ENCODE measurements at places on chromosomes 5 and 9.

DNA sequence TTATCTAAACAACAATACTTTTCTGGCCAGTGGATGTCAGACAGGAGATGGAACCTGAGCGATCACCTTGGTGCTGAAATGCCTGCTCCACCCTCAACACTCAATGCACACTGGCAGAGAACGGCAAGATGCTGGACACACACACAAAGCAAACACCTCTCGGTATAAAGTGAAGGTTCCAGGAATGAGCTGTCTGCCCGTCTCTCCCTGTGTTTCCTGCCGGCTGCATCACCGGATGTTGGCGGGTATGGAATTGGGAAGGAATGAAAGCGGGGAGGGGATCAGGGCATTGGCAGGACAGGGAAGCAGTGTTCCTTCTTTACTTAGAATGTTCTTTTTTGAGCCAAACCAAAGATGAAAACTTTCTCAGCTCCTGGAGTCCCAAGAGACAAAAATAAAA lies 59.2 kb downstream of the MED10 start:
- DNase-seq = no peak

DNA sequence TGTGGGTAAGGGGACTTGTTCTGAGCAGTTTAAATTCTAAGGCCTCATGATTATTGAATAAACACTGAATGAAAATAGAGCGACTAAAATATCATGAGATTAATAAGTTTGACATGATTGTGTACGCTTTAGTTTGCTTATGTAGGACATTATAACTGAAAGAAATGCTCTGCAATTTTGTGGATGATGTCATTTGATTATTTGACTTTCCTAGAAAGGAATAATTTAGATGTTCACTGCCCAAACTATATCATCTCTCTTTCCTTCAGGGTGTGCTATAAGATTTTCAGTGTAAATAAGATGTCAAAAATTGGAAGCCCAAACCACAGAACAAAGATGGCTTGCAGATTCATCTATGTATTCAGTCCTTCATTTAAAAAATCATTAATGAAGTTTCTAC lies 115.7 kb upstream of the MTAP start:
- DNase-seq = no peak

GRCh38 chr5:89972901-89973300 lies 436.7 kb downstream of the CETN3 start:
- no peak for DNase-seq

GRCh38 chr9:115923903-115924668 lies 229.5 kb upstream of the PAPPA start:
- no peak for DNase-seq

DNA sequence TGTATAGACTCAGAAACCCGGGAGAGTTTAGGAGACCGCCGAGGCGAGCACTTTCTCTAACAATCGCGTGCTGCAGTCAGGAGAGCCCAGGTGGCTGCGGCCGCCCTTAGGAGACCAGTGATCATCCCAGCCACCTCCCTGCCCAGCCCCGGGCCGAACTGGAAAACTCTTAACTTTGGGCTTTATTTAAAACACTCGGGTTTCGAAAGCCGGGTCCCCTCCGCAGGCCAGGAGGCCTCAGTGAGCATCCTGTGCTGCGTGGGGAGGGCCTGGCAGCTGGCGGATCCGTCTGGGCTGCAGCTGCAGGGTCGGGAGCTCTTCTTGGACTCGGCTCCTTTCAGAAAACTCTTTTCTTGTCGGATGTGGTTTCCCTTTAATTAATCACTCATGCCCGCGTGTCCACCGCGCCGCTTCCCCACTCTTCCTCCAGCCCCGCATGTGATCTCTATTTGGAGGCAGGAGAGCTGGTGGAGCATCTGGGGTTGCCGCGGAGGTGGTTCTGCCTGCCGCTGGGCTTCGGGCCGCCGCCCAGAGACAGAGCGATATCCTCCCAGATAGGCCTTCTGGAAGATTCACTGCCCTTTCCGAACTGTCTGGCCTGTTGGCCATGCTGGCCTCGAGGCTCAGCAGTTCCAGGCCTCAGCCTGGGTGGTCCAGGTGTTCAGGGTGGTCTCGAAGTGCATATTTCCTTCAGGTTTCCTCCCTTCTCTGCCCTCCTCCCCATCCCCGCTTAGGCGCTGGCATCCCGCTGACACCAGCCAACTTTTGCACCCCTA lies 59.5 kb downstream of the TMEM174 start:
- DNase-seq = no peak

GRCh38 chr5:138685193-138685745 lies 68.0 kb upstream of the CTNNA1 start:
- no peak for DNase-seq

- no peak for DNase-seq
These were observed 26.2 kb downstream of the WWC1 start for GRCh38 chr5:168317521-168318147.

GRCh38 chr5:92435781-92436180 lies 1052.7 kb upstream of the ARRDC3 start:
- DNase-seq = no peak

GRCh38 chr5:94941122-94941755 lies 322.8 kb downstream of the SLF1 start:
- DNase-seq = no peak

DNA sequence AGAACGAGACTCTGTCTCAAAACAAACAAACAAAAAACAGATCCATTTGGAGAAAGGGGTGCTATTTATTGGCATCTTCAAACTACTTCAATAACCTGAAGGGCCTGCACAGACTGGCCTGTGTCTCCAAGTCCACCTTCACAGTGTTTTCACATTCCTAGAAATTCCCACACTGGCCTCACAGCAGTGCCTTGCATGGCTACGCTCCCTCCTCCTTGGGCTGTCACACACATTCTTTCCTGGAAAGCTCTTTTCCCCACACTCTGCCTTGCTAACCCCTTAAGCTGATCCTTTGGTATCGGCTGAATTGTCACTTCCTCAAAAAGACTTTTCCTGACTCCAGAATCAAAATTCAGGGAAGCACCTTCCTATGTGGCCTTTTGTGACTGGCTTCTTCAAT lies 19.8 kb downstream of the FAM151B start:
- DNase-seq = no peak

DNA sequence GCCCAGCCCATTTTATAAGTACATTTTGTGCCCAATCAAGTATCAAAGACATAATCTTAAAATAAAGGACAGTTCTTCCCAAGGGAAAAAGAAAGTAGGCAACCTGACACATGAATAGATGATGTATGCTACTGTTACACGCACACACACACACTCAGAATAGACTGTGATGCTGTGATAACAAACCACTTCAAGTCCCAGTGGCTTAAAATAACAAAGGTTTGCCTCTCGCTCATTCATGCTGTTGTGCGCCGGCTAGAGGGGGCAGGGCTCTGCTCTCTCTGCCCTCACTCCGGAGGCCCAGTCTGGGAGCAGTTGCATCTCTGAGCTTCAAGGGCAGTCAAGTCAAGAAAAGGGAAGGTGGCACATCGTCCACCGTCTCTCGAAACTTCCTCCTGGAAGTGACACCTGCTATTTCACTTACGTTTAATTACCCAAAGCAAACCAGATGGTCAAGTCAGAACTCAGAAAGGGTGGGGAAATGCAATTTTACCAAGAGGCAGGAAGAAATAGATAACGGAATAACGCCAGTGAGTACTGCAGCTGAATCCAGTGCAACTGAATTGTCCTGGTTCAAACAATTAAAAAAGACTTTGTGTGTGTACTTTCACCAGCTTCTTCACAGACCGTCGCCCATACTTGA lies 43.3 kb downstream of the ANKRD33B start:
- DNase-seq = peak; percentile 93

DNA sequence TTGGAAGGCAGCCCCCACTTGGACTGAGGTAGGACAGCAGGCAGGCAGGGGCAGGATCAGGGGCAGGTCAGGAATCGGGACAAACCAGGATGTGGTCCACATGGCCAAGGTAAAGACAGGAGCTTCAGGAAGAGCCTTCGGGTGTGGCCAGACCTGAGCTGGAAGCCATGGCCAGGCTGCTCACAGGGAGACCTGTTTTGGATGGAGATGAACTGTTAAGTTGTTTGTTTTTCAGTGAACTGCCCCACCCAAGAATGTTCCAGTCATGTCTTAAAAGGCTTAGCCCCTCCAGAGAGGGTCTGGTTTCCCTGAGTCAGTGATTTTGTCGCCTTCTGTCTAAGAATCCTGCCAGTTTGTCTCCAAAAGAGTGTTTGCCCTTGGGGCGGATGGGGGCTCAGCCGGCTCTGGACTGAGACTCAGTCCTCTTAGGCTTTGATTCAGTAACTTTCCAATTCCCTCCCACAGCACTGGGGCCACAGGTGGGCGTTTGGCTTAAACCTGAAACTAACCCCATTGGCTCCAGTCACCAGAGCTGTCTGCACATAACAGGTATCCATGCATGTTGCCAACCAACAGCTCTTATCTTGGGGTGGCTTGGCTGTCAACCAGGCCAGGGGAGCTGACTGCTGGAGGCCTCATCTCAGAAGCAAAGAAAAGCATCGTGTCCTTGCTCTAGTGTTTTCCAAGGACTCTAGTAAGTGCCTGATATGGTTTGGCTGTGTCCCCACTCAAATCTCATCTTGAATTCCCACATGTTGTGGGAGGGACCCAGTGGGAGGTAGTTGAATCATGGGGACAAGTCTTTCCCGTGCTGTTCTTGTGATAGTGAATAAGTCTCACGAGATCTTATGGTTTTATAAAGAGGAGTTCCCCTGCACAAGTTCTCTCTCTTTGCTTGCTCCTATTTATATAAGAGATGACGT lies 11.3 kb upstream of the ANKH start:
- DNase-seq = no peak

GRCh38 chr5:148388696-148389095 lies 4.9 kb downstream of the FBXO38 start:
- DNase-seq = no peak

GRCh38 chr9:131465401-131465800 lies 37.3 kb upstream of the POMT1 start:
- no peak for DNase-seq

GRCh38 chr5:17989036-17989435 lies 354.8 kb downstream of the TAF11L14 start:
- no peak for DNase-seq

DNA sequence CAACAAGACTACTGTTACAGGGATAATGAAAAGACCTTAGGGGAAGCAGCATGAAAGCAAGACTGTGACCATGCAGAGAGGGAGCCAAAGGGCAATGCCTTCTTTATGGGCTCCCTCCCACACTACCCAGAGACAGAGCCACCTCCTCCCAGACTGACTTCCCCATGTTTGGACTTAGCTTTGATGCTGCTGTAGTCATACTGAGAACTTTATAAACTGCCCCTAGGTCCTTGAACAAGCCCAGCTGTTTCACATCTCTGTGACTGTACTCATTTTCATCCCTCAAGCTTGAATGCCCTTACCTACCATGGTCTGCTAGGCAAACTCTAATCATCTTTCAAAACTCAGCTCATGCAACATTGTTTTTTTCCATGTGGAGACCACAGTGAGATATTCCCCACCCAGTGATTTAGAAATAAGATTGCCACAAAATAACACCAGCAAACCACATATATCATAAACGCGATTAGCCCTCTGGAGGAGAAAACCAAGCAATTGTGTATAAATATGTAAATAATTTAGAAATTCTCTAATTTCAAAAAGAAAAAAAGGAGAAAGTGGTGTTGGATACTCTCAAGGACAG lies 23.4 kb upstream of the FAM169A start:
- no peak for DNase-seq

- DNase-seq = no peak
These were observed 4.9 kb downstream of the IRX2 start for GRCh38 chr5:2746561-2747032.

DNA sequence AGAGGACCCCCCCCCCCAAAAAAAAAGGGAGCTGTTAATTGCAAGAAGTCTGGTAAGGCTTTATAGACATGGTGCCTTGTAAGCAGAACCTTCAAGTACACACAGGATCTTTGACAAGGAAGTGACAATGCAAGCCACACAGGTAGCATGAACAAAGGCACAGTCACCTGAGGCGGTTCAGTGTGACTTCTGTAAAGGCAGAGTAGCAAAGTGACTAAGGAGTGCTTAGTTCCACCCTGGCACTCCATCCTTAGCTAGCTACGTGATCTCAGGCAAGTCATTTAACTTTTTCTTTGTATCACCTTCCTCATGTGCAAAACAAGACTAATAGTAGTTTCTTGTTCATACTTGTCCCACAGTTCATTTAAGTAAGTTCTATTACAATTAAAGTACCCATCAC lies 282.0 kb downstream of the PRELID2 start:
- no peak for DNase-seq

GRCh38 chr9:29625292-29625731 lies 2052.0 kb upstream of the C9orf72 start:
- DNase-seq = no peak

- peak; percentile 28 for DNase-seq
These were observed 28.2 kb downstream of the SLC6A7 start for GRCh38 chr5:150217873-150218692.

DNA sequence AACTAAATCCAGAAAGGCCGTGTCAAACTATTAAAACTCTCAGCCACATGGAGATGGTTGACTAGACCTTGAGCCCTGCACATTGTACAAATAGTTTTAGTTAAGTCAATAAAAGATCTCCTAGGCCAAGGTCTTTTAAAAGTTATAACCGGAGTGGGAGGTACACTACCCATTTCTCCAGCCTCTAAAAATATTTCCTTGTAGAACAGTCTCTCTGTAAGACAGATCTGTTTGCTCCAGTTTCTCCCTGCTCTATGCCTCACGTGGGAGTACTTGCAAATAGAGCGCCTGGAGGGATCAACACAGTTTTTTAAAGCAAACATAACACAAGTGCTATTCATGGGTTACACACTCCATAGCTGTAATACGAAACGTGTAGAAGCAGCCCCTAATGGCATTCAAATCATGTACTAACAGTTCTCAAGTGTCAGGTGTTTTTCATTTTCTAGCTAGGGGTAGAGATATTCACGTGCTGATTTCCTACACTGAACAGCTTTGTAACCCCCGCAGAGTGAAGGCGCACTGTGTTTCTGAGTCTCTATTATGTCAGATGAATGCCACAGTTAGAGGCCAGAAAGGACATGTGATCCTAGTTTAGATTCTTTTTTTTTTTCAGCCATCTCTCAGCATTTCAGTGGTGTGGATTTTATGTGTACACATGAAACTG lies 703.4 kb upstream of the GRAMD2B start:
- peak; percentile 88 for DNase-seq

DNA sequence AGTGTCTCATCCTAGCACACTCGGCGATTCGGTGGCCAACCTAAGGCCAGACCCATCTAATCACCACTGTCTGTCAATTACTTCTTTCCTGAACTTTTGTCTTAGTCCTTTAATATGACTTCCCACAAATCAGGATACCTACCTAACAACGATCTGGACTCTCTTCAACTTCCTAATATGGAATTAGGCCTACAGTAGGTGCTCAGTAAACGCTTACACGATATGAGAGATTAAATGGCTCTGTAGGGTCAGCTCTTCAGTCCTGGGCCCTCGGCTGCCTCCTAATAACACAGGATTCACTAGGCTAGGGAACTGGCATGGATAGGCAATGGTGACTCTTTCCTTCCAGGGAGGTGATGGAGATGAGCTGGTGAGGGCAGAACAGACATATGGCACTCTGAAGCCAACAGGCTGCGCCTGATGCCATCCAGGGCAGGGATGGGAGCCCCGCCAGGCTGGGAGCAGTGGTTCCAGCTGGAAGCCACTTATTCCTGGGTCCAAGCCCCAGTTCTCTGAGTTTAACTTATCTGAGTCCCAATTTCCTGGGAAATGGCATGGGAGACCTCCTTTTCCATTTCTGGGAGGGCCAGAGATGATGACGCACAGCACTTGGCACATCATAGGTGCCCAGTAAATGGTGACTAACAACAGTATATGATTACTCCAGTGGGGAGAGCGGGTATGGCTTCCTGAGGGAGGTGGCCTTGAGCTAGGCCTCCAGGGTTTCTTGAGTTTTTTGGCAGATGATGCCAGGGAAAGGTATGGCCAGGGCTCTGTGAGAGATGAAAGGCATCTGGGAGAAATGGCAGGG lies 7.3 kb downstream of the PDGFRB start:
- DNase-seq = no peak
